NCI-H1048 (cell line): ENCODE measurements at places on chromosomes 4 and X.

DNA sequence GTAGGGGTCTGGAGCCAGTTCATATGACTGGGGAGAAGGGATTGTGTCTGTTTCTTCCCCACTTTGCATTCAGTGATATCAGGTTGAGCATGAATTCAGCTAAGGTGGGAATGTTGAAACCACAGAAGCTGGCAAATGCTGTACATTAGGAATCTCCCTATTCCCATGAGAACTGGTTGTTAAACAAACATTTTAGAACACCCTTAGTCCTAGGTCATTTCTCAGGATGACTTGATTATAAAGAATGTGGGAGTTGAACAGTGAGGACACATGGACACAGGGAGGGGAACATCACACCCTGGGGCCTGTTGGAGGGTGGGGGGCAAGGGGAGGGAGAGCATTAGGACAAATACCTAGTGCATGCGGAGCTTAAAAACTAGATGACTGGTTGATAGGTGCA is 62.6 kb upstream of the LIMCH1 start:
- no peak for DNase-seq

DNA sequence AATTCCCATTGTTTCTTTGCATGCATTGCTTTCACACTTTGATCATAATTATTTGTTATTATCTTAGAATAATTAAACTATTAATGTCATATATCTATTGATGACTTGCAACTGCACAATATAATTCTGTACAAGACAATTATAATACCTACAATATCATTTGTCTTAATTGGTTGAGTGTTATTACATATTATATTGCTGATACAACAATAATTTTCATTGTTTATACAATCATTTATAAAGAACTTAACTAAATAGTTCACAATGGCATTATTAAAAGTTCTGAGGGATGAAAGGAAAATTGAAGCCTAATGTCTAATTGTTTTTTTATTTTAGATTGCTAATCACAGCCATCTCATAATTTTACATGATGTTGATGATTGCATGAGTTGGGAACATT is 227.6 kb downstream of the GALNTL6 start:
- no peak for DNase-seq

DNA sequence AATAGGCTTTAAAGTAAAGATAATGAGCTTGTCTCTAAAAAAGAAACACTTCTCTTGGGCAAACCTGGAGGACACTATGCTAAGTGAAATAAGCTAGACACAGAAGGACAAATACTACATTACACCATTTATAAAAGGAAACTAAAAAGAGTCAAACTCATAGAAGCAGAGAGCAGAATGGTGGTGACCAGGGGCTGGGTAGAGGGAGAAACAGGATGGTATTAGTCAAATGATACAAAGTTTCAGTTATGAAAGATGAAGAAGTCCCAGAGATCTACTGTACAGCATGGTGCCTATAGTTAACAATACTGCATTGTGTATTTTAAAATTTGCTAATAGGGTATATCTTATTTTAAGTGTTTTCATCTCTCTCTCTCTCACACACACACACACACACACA is 28.5 kb downstream of the ACSL4 start:
- no peak for DNase-seq

DNA sequence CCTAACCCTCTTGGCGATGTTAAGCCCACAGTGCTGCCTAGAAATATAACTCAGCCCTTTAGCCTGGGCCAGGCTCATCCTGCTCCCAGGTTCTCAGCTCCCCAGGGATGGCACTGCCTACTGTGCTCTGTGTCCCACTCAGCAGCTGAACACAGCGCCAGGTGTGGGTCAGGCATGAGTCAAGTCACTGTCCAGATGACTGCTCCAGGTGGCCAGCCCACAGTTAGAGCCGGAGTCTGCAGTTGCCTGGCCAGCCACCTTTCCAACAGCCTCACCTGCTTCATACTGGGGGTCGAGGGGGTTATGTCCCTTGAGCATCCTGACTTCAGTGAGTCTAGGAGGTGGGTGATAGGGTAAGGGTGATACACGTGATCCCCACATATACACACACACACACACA is 48.4 kb downstream of the TBC1D14 start:
- DNase-seq: no peak

GRCh38 chr4:11480683-11481082 is 52.0 kb upstream of the HS3ST1 start:
- DNase-seq: no peak

- DNase-seq: no peak
These were observed 86.8 kb downstream of the GATB start for GRCh38 chr4:151673908-151674520.

DNA sequence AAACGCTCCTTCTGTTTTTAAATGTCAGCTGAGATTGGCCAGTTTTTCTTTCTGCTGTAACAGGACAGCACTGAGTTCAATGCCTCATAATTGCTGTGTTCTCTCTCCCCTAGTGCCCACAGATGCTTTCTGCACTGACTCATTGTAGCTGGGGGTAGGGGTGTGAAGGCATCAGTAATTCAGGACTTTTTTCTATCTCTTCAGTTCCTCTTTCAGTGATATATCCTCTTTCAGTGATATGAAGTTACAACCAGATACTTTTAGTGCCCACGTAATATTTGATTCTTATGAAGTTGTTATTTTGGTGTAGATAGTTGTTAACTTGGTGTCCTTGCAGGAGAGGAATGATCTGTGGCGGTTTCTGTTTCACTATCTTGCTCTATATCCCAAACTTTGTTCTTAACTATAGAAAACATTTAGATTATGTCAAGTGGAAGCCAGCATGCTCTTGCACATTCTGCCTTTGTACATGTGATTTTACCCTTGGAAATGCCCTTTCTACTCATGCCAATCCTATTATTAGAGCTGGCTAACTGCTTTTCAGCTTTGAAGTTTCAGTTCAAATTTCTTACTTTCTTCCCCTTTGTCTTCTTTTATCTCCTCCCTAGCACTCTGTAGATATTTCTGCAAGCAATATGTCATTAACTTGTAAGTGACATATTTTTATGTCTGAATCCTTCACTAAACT is 1258.4 kb downstream of the FAM133A start:
- no peak for DNase-seq

DNA sequence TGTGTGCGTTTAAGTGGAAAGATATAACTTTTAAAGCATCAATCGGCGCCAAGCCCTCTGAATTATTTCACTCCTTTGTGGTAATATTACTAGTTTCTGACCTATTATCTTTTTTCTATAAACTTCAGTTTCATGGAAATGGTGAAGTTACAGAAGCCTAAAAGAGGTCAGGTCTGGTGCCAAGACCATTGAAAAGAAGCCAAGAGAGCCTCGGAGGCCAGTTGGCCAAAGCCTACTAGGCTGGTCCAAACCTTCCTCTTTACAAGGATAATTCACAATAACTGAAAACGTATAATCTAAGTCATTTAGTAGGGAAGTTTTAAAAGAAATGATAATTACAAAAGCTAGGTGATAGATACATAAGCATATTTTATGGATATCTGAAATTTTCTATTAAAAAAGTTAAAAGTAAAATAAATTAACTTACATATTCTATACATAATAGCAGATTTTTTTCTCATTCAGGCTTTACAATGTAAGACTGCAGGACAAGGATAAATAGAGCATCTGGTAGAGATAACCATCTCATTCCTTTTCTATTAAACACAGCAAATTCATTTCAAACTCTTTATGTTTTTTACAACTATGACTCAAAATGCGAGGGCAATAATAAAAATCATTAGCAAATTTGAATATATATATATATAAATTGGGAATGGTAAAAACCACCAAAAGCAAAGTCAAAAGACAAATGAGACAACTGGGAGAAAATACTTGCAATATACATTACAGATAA is 49.2 kb downstream of the WDFY3 start:
- no peak for DNase-seq

DNA sequence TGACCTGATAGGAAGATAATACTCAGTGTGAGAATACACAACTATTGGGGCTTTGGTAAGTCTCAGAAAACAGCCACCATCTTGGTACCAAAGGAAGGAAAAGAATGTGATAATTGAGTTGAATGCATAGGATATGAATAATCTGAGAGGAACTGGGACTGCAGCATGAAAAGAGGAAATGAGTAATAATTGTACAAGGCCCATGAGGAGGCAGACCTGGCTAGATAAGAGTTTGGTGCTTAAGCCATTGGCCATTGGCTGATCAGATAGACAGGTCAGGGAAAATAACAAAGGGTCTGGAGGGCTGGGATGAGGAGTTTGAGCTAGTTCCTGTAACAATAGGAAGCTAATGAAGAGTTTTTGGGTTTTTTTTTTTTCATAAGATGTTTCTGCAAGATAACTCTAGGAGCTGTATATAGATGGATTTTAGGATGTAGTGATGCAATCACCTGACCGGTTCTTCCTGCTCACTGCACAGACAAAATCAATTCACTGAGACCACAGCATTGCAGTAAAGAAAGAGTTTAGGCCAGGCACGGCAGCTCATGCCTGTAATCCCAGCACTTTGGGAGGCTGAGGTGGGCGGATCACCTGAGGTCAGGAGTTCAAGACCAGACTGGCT is 5.3 kb upstream of the TRMT2B start:
- DNase-seq: no peak

- DNase-seq: no peak
These were observed 48.5 kb upstream of the IL15 start for GRCh38 chr4:141587897-141588296.

DNA sequence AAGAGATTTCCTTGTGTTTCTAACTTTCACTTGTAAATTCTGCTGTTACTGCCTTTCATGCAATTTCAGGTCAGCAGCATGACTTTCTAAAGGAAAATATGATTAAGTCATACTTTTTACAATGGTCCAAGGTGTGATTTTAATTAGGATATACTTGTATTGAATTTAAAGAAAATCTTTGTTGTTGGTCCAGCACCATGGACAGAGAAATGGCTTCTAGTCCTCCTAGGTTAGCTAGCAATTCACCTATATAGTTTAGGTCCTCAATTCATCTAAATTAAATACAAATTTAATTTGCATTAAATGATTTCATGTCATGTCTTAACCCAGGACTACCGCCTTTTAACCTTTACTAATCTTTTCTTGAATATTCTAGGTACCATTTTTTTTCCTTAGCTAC is 304.9 kb upstream of the RPS6KA3 start:
- DNase-seq: no peak

DNA sequence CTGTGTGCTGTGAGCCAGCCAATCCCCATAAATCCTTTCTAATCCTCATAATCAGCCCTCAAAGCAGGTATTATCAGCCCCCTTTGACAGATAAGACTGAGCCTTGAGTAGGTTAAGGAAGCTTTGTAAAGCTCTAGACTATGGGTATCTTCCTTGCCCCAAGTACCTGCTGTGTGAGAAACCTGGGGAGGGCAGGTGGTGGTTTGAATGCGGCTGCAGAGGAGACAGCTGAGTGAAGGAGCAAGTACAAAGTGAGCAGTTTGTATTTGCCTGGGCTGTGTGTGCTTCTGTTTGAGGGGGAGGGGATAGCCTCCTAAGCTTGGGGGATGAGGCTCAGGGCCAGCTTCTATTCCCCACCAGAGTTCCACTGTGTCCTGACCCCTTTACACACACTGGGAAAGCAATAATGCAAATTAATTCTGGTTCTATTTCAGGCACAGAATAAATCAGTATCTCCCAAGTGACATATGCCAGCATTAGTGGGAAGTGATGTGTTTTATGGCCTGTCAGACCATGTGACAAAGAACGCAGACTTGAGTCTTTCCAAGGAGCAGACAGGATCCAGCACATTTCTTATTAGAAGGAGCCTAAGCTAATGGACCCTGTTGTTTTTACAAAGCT is 63.5 kb downstream of the EVC start:
- DNase-seq: no peak

GRCh38 chr4:181524499-181524898 is 718.7 kb upstream of the TENM3 start:
- no peak for DNase-seq

DNA sequence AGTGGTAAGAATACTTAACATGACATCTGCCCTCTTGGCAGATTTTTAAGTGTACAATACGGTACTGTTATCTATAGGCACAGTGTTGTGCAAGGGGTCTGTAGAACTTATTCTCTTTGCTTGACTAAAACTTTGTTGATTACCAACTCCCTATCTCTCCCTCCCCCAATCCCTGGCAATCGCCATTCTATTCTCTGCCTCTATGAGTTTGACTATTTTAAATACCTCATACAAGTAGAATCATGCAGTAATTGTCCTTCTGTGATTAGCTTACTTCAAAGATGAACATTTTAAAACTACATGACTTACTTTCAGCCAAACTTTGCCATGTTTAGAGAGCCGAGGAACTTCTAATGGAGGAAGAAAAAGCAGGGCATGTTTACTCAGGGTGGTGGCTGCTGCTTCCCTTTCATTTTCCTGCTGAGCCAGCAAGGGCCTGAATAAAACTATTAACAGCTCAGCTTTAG is 62.4 kb downstream of the APOO start:
- no peak for DNase-seq

DNA sequence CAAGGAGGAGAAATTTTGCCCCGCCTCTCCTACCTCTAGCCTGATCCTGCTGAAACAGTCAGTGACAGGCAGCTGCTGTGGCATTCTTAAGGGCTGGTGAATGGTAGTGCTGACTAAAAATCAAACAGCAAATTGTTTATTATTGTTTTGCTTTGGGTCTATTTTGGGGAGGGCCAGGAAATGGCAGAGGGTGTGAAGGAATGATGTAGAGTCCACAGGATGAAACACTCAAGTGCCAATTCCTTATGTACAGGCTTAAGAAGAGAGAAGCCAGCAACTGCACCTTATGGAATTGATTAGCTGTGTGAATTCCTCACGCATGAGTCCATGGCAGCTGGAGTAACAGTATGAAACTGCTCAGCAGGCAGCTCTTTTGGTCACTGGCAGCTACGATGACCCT is 39.7 kb downstream of the VEGFC start:
- no peak for DNase-seq
